Activated CD4-positive, alpha-beta T cell treated with anti-CD3 and anti-CD28 coated beads, Interleukin-10, Interleukin-2, amounts not matched to agents 100 ng/mL and 50 ng/mL, durations not matched to agents 16 hours and 8 hours (primary cell): ENCODE measurements at places on chromosomes 12 and 14.

DNA sequence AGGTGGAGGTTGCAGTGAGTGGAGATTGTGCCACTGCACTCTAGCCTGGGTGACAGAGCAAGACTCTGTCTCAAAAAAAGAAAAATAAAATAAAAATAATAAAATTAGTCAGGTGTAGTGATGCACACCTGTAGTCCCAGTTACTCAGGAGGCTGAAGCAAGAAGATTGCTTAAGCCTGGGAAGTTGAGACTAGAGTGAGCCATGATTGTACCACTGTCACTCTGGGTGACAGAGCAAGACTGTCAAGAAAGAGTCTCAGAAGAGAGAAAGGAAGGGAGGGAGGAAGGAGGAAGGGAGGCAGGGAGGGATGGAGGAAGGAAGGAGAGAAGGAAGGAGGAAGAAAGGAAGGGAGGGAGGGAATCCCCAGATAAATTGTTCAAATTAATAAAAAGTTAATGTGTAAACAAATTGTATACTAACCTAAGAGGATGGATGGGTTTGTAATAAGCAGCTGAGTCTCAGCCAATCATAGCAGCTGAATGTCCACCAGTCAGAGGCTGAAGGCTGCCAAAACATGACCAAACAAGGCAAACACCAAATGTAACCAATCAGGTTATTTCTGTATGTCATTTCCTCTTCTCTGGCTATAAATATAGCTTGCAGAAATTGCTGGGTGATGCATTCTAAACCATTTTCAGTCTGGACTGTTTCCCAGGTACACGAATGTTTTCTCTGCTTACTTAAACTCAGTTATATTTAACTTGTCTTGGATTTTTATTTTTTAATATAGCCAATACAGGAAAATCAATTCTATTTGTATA, 6.1 kb upstream of the CDCA4 start:
- DNase-seq: peak; percentile 44

DNA sequence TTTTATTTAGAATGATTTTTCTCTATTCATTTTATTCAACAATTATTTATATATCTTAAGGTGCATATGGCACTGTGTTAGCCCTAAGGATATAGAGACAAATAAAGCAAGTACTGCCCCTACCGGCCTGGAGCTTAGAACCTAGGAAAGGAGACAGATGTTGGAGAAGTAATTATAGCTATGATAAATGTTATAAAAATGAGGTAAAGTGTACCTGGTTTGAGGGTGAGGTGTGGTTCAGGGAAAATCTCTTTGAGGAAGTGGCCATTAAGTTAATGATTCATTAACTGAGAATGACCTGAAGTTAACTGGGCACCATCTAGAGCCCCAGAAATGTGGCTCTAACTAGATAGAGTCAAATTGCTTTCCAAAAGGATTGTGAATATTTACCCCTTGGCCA, 31.9 kb downstream of the CDKL1 start:
- DNase-seq: no peak

DNA sequence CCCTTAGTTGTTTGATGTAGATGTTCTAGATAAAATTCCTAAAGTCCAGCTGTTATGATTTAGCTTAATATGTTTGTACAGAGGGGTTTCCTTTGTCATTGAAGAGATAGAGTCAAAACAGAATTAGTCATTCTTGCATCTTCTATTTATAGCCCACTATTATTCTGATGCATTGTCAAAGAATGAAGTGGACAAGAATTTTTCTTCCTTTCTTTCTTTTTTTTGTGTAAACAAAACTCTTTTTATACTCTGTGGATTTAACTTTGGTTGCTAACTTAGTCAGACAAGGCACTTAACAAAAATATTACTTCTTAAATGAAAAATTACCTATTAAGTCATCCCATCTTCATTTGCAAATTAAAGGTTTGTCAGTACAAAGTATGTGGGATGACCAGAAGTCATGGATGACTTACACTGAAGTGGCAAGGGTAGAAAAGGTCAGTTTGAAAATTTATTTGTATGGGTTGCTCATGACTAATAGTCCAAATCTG, 215.6 kb upstream of the DDHD1 start:
- no peak for DNase-seq

GRCh38 chr12:50628394-50628793, 123.6 kb downstream of the DIP2B start:
- no peak for DNase-seq

- DNase-seq: no peak
Observed at GRCh38 chr12:115070313-115070712, 386.3 kb upstream of the TBX3 start.

GRCh38 chr14:95317817-95318343, 1.8 kb downstream of the CLMN start:
- DNase-seq: no peak

GRCh38 chr14:105647784-105648608, 121.6 kb downstream of the TMEM121 start:
- no peak for DNase-seq

- no peak for DNase-seq
Observed at GRCh38 chr14:102630881-102631280, 38.4 kb downstream of the RCOR1 start.

- DNase-seq: no peak
Observed at GRCh38 chr14:56953884-56954283, 143.6 kb upstream of the OTX2 start.

DNA sequence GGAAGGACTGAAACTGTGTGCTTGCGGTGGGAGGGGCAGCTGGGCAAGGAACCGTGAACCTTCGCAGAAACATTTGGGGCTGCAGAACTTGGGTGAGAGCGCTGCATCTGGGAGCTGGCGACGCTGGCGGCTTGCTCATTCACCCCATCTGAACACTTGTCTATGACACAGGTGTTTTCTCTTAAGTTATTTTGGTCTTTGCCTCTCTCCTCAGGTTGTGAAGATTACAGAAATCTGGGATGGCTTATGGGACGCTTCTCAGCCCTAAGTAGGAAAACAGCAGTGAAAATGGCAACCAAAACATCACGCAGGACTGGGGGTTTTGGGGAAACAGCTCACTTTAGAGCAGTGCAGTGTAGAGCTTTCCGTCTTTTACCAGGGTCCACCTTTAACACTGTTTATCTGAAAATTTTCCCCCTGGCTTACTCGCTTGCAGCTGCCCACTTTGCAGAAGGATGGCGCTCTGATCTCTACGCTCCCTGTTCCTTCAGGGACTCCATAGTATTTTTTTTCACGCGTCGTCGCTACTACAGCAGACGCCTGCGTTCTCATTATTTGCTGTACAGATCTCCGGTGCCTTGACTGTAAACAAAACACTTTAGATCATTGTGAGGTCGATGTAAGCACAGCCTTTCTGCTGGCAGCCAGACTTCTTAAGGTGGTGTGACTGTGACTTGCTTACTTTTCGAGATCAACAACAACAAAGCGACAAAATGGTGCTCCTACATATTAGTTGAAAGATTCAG, 2.7 kb upstream of the CDKN1B start:
- DNase-seq: peak; percentile 74

- DNase-seq: no peak
Observed at GRCh38 chr14:55103971-55104954, 24.8 kb upstream of the LGALS3 start.

DNA sequence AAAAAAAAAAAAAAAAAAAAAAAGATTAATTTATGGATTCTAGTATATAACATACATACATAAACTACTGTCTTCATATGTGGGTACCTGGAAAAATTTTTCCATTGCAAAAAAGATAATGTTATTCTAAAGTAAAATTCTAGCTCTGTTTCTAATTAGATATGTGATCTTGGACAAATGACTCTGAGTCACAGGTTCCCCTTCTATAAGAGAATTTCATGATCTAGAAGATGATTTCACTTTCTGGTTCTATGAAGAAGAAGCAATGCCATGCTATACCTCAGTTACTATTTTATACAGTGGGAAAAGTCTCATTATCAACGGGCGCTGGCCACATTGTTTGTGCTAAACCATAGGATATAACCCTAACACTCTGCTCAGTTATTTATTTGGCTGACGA, 351.3 kb downstream of the ZFP36L1 start:
- DNase-seq: no peak

DNA sequence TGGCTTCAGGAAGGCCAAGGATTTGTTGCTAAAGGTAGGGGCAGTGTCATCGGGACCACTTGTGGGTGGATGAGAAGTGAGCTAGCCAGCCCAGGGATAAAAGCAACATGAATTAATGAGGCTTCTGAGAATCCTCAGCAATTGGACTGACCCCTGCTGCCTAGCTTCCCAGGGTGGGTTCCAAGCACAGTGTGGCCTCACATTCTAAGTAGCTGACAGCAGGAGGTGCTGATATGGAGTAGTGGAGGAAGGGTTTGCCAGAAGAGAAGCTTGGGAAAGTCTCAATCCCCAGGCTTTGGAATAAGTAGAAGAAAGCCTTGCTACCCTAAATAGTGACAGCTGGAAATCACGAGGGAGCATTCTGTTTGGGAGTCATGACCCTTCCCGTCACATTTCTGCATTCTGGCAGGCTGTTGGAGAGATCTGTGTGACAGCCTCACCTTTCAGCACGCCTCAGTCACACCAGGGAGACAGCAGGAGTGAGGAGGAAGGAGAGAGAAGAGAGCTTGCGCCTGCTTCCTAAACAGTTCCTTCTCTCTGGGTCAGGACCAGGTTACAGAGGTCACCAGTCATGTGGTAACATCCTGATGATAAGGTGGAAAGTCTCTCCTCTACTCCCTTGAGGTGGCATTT, 31.2 kb downstream of the DACT1 start:
- DNase-seq: no peak

GRCh38 chr12:56721721-56722120, 3.4 kb downstream of the NACA start:
- no peak for DNase-seq

DNA sequence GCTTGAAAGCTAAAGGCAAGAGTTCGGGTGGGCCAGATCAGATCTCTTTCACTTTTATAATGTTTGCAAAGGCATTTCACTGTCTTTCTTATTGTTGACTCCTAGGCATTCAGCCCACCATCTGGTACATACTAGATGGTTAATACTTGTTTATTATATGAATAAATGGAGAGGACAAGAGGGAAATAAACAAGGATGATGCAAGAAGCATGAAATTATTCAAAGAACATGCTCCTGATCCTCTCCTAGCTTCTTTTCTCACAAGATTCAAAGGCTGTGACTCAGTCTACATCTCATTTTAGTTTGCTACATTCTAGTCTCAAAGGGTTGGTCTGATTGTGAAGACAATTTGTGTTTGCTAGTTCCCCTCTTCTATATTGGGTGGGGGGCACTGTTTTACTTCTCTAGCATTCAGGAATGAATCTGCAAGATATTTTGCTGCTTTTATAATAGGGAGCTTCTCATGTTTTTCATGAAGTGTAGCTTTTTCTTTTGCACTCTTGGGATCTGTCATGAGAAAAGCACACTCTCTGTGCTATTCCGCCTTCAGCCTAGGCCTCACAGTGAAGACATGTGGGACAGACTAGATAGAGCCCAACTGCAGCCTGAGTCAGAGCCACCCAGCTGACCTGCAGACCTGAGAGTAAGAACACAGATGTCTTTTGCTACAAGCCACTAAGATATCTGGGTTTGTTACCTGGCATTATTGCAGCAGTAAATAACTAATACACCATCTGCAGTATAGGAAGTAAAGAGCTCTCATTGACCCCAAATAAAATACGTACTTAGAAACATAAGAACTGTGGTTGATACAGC, 65.7 kb downstream of the PTHLH start:
- no peak for DNase-seq

- no peak for DNase-seq
Observed at GRCh38 chr14:104776481-104776880, 19.1 kb downstream of the AKT1 start.

- peak; percentile 90 for DNase-seq
Observed at GRCh38 chr14:93103392-93104080, 12.2 kb downstream of the ITPK1 start.

DNA sequence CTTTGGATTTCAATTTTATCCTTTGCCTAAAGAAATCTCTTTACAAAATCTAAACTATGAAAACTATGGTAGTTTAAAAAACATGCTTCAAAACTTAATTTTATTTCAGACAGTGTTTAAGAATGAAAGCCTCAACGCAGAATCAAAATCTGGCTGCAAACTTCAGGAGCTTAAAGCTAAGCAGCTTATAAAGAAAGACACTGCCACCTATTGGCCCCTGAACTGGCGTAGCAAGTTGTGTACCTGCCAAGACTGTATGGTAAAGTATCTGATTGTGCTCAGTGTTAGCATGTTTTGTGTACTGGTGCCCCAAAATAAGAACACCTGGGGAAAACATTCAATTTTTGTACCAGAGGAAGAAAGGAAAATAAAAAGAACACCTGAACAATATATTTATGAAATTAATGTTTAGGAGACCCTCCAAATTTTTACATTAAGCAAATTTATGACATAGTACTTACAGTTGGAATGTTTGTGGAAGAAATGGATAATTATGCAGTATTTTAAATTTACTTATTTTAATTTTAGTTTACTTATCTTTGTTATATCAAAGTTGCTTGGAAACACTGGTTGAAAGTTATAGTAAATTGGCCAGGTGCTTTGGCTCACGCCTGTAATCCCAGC, 12.2 kb downstream of the UBR7 start:
- DNase-seq: peak; percentile 51

DNA sequence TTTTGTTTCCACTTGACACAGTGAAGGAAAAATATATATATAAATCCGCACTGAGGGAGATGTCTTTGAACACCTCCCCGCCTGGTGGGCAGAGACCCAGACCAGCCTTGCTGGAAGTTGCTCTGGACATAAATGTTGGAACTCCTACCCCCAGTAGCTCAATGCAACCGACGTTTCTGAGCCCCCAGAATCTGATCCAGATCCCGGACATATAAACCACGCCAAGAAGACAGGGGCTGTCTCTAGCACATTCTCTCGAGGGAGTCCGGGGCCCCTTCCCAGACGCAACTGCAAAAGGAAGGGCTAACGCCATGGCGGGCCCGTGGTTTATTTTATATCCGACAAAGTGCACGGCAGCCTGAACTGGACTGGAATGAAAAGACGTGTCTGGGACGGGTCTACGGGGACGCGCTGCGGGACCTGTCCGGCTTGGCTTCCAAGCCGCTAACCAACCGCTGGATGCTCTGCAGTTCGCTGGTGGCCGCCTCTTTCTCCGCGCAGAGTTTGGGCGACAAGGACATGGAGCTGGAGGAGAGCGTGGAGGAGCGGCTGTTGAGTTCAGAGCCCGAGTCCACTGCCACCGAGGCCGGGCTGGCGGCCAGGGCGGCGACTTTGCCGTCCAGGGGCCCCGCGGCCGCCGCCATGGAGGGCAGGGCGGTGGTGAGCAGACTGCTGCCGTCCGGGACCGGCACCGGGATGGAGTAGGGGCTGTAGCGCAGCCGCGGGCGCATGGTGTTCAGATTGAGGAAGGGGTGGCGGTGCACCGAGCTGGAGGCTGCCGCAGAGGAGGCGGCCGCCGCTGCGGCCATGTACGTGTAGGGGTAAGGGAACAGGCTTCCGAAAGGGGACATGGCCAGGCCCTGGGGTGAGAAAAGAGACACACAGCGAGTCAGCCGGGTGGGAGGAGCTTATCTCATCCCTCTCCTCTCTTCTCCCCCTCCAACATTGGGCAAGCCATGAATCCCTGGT, 12.2 kb downstream of the TBX3 start:
- DNase-seq: no peak

- no peak for DNase-seq
Observed at GRCh38 chr14:94833633-94834032, 63.7 kb upstream of the GSC start.
